CD4-positive, alpha-beta T cell treated with Interleukin-17A for 4 hours (primary cell): ENCODE measurements at places on chromosomes 7 and 10.

DNA sequence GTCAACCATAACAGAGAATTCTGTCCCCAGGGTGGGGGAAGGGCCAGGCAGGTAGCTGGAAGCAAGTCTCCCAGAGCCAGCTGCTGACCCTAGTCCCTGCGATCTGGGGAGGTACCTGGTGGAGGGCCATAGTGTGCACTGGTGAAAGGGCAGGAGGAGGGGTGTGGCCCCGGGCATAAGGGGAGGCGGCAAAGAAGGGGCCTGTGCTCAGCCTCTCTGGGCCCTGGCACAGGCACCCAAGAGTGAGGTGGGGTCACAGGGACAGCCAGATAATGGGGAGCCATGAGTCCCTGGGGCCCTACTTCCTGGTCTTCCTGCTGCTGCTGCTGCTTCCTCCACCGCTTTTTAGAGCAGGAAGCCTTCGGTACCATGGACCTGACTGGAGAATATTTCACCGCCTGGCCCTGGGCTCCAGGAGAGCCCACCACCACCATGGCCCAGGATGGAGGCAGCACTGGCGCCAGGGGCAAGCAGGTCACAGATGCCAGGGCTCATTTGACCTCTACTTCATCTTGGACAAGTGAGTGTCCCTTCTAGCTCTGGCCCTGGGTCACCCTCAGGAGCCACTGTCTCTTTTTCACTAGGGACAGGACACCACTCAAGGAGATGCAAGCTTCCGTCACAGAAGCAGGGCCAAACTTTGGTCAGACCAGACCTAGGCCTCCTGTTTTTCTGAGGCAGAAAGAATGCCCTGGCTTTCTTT lies at the start of gene ANTXRL:
ANTXRL (plus strand) TSS at position 7 of the 703 bp plus-strand sequence; CDS start at position 273, 266 bp downstream.
- DNase-seq: no peak

DNA sequence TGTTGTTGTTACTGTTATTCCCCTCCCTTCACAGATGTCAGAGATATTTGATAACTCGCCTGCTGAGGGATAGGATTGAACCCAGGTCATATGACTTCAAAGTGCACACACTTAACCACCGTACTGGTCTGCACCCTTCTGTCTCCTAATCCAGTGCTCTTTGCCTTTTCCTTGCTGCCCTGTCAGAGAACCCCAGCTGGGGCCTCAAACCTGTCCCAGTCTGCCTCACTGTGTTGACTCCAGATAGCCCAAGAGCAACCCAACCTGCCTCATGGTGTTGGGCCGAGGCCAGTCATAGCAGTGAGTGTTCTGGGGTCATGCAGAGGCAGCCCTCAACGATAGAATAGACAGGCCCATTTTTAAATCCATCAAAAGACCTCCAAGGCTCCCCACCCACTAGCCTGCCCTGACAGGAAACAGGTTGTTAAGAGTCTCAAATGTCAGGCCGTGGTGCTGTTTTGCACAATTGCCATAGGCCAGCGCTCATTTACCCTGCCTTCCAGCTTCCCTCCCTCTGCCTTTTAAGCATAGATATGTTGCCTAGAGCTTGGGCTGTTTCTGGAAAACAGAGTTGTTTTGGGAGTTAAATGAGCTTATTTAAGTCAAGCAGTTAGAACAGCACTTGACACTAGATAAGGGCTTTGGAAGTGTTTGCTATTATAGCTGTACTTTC lies 37.0 kb upstream of the PDCD4 start:
- peak; percentile 68 for DNase-seq

- DNase-seq: no peak
Measured at GRCh38 chr10:5762531-5762930, 50.7 kb downstream of the GDI2 start.

DNA sequence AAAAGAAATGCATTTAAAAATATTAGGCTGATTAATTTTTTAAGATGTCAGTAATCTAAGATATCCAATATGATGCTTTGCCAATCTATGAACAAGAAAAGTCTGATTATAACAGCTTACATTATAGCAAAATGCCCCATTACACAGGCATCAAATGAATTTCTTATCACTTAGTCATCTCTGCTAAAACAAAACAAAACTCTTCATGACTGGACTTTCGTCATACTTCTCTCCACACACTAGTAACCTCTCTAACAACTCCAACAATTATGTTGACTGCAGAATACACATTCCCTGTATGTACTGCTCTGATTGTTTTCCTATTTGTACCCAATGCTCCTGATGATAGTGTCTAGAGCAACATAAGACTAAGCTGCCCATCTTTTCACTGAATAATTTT lies 3.8 kb upstream of the MKI67 start:
- no peak for DNase-seq

- no peak for DNase-seq
Measured at GRCh38 chr10:44589944-44590449, 205.1 kb upstream of the CXCL12 start.

GRCh38 chr7:28808796-28809533 lies 149.2 kb downstream of the TRIL start:
- no peak for DNase-seq

GRCh38 chr10:102714621-102715455 lies at the start of gene SFXN2:
SFXN2 (plus strand) TSS chr10:102714636; CDS start chr10:102726637, 12,001 bp downstream.
- DNase-seq: peak; percentile 64

GRCh38 chr7:134065415-134065814 lies 61.7 kb upstream of the LRGUK start:
- no peak for DNase-seq

GRCh38 chr7:108818742-108819141 lies 249.1 kb downstream of the DNAJB9 start:
- no peak for DNase-seq
